Astrocyte of the hippocampus (primary cell): ENCODE measurements at places on chromosomes 16 and 17.

- DNase-seq, result no peak
Measured at GRCh38 chr16:79334127-79334526, 266.4 kb downstream of the MAF start.

DNA sequence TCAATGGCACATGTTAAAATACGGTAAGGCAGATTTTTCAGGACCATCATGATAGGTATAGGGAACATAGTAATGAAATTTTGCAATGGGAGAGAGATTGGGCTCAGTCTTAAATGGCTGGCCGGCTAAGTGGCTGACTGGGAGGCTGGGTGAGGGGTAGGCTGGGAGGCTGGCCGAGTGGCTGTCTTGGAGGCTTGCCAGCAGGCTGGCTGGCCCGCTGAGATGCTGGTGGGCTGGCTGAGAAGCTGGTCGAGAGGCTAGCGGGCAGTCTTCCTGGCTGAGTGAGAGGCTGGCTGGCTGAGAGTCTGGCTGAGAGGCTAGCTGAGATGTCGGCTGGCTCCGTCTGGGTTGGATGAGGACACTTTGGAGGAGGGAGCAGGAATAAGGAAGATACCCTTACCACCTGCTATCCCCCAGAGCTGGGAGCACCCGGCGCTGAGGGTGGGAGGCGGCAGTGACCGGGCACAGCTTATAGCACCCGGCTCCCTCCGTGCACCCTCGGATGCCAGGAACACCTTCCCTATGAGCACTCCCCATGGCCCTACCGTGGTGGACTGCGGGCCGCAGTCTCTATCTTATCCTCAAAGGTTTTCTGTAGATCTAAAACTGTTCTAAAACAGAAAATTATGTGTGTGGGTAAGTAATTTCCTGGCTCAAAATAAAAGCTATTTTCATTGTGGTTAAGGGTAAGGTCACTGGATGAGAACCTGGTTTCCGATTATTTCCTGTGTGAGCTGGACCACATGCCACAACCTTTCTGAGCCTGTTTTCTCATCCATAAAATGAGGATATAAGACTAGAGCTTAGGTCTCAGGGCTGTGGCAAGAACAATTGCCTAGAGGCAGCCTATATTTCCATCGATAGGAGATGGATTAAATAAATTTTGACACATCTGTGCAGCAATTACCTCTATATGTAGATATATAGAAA is 34.5 kb upstream of the TMC5 start:
- DNase-seq, result peak; percentile 63

GRCh38 chr17:27956601-27957445 is 63.7 kb upstream of the LYRM9 start:
- DNase-seq, result no peak

DNA sequence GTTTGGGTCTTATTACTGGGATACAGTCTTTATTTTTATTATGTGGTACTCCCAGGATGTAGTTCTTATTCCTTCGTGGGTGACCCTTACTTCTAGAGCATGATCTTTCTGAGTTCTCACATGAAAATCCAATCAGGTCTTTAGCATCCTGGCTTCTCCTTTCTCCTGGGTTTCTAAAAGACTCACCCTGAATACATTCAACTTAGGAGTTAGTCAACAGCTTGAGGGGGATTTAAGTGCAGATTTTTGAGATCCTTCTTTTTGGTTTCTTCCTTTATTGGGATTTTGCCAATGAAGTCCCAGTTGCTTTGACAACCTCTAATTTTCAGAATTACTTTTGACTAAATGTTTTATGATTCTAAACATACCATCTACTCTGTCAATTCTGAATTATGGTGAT is 68.2 kb downstream of the SIAH1 start:
- DNase-seq, result no peak

DNA sequence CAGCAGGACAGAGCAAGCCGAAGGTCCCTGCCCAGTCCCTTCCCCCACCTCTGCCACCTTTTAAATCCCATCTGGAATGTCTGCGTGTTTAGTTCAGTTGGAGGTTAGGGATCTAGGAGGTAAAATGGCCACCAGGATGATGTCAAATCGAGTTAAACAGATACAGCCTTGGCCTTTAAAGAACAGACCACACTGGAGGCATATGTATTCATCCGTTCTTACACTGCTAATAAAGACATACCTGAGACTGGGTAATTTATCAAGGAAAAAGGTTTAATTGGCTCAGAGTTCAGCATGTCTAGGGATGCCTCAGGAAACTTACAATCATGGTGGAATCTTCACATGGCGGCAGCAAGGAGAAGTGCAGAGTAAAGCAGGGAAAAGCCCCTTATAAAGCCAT is 167.8 kb upstream of the CACNG5 start:
- DNase-seq, result no peak

- no peak for DNase-seq
Measured at GRCh38 chr16:83627996-83628395, 179.8 kb upstream of the HSBP1 start.

DNA sequence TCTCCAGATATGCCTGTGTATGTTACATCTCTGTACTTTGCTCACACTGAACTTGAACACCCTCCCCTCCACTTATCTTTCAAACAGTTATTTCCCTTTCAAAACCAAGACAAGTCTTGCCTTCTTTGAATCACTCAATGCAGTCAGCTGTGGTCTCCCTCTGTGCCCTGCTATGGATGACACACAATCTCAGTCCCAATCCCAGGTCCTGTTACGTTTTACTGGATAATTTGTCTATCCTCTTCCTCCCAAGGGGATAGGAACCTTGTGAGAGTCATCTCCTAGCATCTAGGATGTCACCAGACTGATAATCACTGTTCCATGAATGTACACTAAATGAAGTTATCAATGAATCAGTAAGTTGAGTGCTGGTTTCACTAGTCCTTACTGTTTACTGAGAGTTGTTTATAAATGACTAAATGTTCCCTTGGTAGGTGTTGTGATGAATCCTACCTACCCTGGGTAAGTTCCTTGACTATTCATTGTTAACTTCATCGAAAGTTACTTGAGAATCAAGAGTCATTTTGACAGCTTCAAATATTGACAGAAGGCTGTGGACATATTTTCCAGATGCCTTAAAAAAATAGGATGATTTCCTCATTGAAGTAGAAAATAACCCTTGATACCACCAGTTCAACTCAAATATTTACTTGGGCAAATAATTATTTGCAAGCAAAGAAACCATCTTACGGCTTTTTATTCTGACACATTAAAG is 244.9 kb downstream of the PRKCA start:
- no peak for DNase-seq

GRCh38 chr16:50771366-50771765 is 29.5 kb downstream of the CYLD start:
- peak; percentile 2 for DNase-seq

- peak; percentile 71 for DNase-seq
Measured at GRCh38 chr17:35588196-35588920, 1.2 kb downstream of the AP2B1 start.

DNA sequence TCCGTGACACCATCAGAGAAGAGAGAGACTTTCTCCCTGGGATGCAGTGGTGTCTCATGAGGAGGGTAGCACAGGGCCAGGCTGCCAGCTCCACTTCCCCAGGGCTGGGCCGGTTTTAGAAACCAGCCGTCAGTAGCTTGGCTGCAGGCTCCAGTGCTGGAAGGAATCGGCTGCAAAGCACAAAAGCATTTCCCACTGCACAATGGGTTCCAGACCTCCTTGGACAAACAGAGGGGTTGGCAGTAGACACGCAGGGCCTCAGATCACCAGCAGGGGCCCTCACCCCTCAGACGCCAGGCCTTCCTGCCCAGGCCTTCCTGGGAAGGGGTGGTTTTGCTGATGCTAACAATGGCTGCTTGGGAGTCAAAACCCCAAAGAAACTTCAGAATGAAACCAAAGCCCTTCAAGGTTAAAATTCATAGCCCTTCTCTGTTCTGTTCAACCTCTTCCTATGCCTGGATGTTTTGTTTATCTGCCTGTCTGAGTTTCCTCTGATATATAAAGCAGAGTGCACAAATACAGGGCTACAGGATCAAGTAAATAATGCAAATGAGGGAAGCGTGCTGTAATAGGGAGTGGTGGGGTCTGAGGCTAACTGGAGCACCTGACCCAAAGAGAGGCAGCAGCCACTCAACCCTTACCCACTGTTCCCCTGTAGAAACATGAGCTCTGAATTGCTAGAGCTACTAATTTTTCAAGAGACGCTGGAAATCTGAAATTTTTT is 26.2 kb downstream of the TEKT5 start:
- peak; percentile 32 for DNase-seq

DNA sequence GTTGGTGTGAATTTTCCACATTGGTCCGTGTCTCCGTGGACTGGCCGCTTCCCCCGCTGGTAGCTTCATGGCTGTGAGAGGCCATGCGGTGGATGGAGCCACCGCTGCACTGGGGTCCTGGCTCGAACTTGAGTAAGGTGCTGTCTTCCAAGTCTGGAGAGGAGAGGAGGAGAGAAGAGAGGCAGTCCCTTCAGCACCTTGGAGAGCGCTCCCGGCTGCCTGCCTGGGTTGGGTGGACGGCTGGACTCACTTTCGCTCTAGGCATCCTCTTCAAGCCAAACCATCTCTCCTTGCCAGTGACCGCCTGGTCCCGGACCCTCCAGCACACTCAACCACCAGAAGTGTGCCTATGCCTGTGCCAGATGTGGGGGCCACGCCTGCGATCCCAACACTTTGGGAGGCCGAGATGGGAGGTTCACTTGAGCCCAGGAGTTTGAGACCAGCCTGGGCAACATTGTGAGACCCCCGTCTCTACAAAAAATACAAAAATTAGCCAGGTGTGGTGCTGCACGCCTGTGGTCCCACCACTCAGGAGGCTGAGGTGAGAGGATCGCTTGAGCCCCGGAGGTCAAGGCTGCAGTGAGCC is 6.2 kb downstream of the JPH3 start:
- peak; percentile 84 for DNase-seq

- no peak for DNase-seq
Measured at GRCh38 chr16:16009401-16009800, 60.0 kb downstream of the ABCC1 start.

- DNase-seq, result peak; percentile 91
Measured at GRCh38 chr17:37373530-37374159, 2.1 kb upstream of the C17orf78 start.

- DNase-seq, result no peak
Measured at GRCh38 chr16:88819126-88819525, 7.4 kb upstream of the APRT start.

DNA sequence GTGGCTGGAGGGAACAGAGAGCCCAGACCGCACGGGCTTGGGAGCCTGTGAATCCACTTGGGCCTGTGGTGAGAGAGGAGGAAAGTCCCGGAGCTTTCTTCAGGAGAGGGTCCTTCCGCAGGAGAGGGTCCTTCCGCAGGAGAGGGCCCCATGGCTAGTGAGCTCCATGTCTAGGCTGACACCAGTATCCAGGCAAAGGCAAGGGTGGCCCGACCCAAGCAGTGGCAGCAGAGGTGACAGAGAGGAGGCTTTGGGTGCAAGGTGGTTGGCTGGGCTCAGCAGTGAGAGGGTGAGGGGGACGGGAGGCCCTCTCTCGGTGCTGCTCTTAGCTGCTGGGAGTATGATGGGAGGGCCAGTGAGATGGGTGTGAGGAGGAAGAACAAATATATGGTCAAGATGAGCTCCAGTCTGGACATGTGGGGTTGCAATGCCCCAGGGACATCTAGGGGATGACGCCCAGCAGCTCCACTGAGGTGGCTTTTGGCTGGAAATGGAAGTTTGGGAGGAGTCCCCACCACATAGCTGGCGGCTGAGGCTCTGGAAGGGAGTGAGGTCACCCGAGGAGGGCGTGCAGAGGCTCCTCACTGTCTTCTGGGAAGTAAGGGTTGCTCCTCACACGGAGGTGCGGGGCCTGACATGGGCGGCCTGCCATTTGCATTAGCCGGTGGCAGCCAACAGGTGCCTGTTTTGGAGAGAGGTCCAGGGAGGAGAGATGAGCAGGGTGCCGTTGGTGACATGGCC is 2.3 kb upstream of the HSD3B7 start:
- no peak for DNase-seq

DNA sequence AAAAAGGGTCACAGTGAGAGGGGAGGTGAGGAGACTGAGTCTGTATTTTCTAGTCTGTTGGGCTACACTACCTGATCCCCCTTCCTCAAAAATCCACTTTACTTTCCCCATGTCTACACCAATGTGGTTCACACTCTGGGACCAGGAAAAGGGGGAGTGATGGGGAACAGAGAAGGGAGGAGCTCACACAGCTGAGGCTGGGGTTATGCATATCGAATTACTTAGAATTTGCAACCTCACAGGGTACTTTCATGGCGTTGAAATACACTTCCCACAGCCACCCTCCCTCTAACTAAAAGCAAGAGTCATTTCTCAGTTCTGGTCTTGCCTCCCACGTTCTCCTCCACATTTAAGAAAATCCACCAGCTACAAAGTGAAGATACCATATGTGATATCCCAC is 14.1 kb downstream of the MAPT start:
- no peak for DNase-seq

DNA sequence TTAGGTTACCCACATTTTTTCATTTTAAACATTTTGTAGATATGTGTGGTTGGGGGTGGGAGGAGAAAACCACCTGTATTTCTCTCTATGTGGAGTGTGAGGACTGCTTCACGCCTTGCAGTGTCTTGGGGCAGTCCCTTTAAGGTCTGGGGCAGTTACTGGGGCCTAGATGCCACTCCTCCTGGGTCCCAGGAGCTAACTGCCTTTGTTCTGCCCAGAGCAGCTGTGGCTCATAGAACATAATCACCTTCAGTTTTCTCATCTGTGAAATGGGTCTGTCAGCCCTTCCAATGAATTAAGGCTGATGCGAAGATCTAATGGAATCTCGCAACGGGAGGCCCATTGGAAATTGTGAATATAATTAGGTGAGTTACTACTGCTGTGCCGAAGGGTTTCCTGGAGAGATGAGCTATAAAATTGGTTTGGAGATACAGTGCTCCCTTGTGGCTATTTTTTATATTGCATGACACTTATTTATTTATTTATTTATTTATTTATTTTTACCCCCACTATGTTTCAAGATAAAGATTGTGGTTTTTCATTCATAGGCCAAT is 22.9 kb downstream of the DHRS7C start:
- DNase-seq, result peak; percentile 40

DNA sequence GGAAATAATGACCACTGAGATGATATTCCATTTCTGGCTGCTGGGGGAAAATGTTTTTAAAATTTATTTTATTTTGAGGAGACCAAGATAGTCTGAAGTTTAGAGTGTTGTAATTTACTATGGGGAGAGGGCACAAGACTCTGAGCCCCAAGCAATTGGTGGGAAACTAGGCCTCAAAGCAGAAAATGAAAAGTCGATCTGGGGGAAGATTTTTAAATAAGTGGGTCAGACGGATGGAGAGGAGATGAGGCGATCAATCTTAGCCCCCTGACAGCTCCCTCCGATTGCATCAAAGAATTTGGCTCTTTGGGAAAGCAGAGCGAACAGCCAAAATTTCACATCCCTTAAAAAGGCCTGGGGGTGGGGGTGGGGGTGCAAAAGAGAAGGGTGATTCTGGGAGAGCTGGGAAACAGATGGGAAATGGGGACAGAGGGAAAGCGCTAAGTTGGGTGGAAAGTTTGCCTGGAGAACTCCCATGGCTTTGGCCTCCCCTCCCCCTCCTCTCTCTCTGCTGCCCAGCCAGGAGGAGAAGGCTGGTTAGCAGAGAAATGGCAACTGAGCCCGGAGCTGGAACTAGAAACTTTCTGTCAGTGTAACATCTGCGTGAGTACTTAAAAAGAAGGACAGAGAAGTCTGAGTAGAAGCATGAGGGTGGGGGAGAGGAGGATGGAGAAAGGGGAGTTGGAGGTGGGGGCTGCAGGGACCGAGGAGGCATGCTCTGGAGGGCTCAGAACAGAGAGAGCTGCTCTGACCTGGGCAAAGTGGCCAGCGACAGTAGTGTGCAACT is 1.4 kb upstream of the HOXB2 start:
- peak; percentile 68 for DNase-seq

GRCh38 chr17:76150712-76151622 is 9.9 kb upstream of the FOXJ1 start:
- no peak for DNase-seq
